Naive thymus-derived CD4-positive, alpha-beta T cell (primary cell): ENCODE measurements at places on chromosomes 5 and 9.

GRCh38 chr9:81370096-81370495, 319.3 kb downstream of the TLE1 start:
- H3K27ac ChIP-seq = no peak overlapping the region
- H3K27me3 ChIP-seq = no peaks in the 10 kb centered on the region
- no peak for DNase-seq
- H3K36me3 ChIP-seq = no peaks in the 10 kb centered on the region

GRCh38 chr9:33476503-33476902, 2.8 kb upstream of the NOL6 start:
- H3K4me1 ChIP-seq = peaks cover 13% of the 10 kb centered on the region
- DNase-seq = no peak

DNA sequence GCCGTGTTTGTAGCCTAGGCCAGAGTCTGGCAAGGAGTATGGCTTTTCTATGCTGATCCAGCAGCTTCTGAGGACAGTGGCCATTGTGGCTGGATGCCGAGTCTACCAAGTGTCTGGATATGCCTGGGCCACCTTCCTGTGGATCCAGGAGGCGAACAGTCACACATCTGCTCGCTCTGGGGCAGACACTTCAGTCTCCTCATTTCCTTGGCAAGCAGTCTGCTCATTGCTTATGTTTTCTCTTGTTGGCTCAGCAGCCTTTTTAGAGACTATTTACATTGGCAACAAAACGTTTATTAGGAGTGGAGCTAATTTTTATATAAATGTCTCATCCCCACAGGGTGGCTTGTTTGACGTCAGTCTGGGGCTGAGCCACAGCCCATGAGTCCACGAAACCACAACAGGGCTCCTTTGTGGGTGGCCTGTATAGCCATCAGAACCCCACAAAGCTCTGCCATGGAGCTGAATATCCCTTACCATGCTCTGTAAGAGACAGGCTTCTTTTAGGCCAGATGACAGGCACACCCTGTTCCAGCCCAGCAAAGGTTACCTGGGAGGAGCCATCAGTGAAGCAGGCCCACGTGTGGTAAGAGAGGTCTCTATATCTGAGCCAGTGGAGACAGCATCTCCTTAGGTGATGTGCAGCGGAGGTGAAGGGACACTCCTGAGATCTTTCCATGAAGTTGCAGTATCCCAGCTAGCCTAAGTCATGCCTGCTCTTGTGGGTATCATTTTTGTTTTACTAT, 221.7 kb downstream of the DIRAS2 start:
- DNase-seq = no peak
- H3K4me3 ChIP-seq = no peak overlapping the region
- no peak overlapping the region for H3K27ac ChIP-seq
- H3K27me3 ChIP-seq = no peaks in the 10 kb centered on the region
- no peaks in the 10 kb centered on the region for H3K36me3 ChIP-seq

DNA sequence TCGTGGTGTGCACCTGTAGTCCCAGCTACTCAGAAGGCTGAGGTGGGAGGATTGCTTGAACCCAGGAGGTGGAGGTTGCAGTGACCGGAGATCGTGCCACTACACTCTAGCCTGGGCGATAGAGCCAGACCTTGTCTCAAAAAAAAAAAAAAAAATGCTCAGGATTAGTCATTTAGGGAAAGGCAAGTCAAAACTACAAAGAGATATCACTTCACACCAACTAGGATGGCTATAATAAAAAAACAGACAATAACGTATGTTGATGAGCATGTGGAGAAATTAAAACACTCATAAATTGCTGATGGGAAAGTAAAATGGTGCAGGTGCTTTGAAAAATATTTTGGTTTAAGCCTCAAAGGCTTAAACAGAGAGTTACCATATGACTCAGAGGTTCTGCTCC, 6.3 kb upstream of the ANKRD34B start:
- H3K4me3 ChIP-seq = no peak overlapping the region
- peaks cover under 1% of the 10 kb centered on the region for H3K27me3 ChIP-seq
- DNase-seq = no peak
- H3K4me1 ChIP-seq = no peaks in the 10 kb centered on the region

DNA sequence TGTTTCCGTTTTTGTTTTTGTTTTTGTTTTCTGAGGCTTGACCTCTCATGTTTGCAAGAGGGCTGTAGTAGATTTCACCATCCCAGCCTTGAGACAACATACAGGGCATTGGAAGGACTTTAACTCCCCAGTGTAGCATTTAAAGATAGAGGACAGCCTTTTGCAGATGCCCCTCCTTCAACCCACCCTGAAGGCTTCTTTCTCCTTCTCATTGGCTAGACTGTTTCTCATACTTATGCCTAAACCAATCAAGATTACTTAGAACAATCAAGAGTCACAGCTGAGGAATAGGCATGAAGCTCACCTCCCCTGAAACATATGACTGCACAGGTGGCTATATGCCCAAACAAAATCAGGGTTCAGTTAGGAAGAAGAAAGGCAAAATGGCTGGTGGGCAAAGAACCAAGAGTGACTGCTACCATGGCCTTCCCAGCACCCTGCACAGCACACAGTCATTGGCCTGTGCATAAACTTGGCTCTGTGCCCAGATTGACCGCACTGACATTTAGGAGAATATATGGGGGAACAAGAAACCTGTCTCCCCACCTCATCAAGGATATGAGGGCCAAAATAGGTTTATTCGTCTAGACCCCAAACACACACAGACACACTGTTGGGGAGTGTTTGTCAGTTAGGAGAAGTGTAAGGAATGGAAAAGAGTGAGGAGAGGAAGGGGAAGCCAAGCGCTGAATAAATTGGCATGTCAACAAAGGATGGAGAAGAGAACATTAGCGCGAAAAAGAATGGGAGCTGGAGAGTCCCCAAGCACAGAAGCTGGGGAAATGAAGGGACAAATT, 137.3 kb upstream of the RANBP3L start:
- no peaks in the 10 kb centered on the region for H3K4me1 ChIP-seq
- no peaks in the 10 kb centered on the region for H3K27me3 ChIP-seq
- H3K27ac ChIP-seq = no peak overlapping the region
- H3K36me3 ChIP-seq = no peaks in the 10 kb centered on the region
- DNase-seq = no peak
- no peak overlapping the region for H3K4me3 ChIP-seq

- H3K4me1 ChIP-seq = no peaks in the 10 kb centered on the region
- H3K27me3 ChIP-seq = no peaks in the 10 kb centered on the region
- no peak overlapping the region for H3K27ac ChIP-seq
- H3K4me3 ChIP-seq = no peak overlapping the region
- no peaks in the 10 kb centered on the region for H3K36me3 ChIP-seq
These were observed 286.7 kb downstream of the ELAVL2 start for GRCh38 chr9:23539311-23539710.

DNA sequence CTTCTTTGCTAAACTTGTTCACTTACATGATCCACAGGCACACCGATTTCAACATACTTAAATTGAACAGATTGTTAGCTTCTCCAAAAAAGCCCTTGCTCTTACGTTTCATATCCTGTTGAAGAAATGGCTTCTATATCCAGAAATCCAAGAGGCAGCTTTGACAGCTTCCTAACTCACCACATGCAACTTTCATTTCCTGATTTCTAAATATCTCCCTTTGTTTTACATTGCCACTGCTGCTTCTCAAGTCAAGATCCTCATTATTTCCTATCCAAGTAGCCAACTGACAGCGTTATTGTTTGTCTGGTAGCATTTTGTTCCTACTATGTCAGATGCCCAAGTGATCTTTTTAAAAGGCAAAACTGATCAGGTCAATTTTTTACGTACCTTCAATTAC, 913.2 kb upstream of the TYRP1 start:
- no peaks in the 10 kb centered on the region for H3K36me3 ChIP-seq
- no peaks in the 10 kb centered on the region for H3K4me1 ChIP-seq
- no peaks in the 10 kb centered on the region for H3K27me3 ChIP-seq
- no peak overlapping the region for H3K4me3 ChIP-seq
- H3K27ac ChIP-seq = no peak overlapping the region
- no peak for DNase-seq

GRCh38 chr5:10556893-10557746, 6.8 kb upstream of the ANKRD33B start:
- no peaks in the 10 kb centered on the region for H3K36me3 ChIP-seq
- DNase-seq = no peak
- H3K4me3 ChIP-seq = no peak overlapping the region
- no peaks in the 10 kb centered on the region for H3K4me1 ChIP-seq
- H3K27ac ChIP-seq = no peak overlapping the region

DNA sequence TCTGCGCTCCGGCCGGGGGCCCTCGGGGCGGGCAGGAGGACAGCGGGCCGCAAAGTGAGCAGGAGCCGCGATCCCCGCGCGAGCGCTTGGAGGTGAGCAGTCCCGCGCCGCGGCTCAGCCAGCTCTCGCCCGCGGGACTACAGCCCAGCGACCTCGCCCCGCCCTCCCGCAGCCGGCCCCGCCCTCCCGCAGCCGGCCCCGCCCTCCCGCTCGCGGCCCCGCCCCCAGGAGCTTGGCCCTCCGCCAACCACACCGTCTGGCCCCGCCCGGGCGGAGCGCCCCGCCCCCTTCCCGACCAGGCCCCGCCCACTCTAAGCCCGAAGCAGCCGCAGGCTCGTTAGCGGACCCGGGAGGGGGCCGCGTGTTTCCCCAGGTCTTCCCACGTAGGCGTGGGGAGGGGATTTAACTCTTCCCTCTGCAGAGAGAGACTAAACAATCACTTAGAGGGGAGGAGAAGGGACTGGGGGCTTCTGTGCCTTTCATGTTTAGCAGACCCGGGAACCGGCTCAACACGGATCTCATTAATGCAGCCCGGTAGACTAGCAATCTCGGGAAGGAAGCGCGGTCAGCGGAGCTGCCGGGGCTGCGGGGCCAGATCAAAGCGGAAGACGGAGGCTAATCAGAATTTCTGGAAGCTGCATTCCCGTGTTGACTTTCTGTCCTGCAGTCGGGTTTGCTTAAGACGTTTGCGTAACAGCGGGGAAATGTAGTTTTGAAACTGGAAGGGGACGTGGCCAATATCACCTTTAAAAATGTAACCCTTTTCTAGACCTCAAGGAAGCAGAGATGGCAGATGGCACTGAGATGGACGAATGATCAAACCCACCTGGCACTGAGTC, at the start of gene MYO10:
Gene MYO10 (minus strand): TSS at position 139 of the 839 bp plus-strand sequence. CDS start 480 bp downstream, outside the sequence.
- H3K27ac ChIP-seq = no peak within 1 kb of the TSS
- DNase-seq = no peak
- H3K27me3 ChIP-seq = peaks cover 8% of the 10 kb centered on the region
- peaks cover 8% of the 10 kb centered on the region for H3K4me1 ChIP-seq
- no peaks in the 10 kb centered on the region for H3K36me3 ChIP-seq
- no peak within 1 kb of the TSS for H3K4me3 ChIP-seq

GRCh38 chr5:139863855-139864558, 68.4 kb downstream of the PSD2 start:
- no peak overlapping the region for H3K27ac ChIP-seq
- peak; percentile 42 for DNase-seq
- H3K4me3 ChIP-seq = no peak overlapping the region
- no peaks in the 10 kb centered on the region for H3K4me1 ChIP-seq

- no peak overlapping the region for H3K27ac ChIP-seq
- H3K4me3 ChIP-seq = no peak overlapping the region
- DNase-seq = no peak
- no peaks in the 10 kb centered on the region for H3K4me1 ChIP-seq
- H3K36me3 ChIP-seq = no peaks in the 10 kb centered on the region
These were observed 19.0 kb downstream of the NCS1 start for GRCh38 chr9:130191068-130191748.

DNA sequence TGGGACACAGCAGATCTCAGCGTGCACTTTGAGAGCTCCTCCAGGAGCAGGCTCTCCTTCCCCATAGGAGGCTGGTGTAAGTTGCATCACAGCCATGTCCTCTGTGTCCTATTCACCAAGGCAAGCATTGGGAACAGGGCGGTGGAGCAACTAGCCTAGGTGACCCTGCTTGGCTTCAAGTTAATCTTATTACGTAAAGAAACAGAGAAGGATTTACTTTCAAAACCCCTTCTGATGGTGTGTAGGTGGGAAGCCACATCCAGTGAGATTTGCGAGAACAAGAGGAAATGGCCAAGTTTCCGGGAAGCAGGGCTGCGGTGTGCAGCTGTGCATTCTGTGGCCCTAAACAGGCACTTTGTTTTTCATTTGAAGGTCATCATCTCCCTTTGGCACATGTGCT, 80.2 kb downstream of the TRIO start:
- H3K36me3 ChIP-seq = no peaks in the 10 kb centered on the region
- H3K27ac ChIP-seq = no peak overlapping the region
- H3K4me3 ChIP-seq = no peak overlapping the region

DNA sequence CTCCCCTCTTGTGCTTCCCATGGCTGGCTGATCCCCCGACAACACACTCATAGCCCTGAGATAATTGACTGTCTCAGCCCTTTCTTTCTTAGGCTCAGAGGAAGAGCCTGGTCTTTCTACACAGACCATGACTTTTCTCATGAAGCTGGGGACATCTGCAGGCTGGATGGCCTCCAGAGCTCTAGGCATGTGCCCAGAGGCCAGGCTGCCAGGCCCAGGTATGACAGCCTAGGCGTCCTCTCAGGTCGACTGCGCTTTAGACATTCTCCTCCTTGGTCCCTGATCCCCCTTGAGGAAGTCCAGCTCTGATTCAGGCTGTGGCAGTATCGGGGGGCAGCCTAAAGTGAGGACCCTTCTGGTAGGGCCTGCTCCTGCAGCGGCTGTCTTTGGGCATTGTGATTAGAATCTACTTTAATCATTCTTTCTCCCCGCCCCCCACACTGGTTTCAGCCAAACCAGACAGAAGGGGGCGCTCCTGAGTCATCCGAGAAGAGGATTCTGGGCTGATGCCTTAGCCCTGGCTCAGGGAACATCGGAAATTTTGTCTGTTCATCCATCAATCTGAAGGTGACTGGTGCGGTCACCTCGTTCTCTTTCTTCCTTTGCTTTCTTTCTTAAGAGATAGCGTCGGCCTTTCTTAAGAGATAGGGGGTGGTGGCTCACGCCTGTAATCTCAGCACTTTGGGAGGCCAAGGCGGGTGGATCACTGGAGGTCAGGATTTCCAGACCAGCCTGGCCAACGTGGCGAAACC, 66.5 kb upstream of the HSPA9 start:
- H3K4me3 ChIP-seq = no peak overlapping the region
- H3K4me1 ChIP-seq = no peaks in the 10 kb centered on the region
- no peaks in the 10 kb centered on the region for H3K36me3 ChIP-seq
- peaks cover 6% of the 10 kb centered on the region for H3K27me3 ChIP-seq

DNA sequence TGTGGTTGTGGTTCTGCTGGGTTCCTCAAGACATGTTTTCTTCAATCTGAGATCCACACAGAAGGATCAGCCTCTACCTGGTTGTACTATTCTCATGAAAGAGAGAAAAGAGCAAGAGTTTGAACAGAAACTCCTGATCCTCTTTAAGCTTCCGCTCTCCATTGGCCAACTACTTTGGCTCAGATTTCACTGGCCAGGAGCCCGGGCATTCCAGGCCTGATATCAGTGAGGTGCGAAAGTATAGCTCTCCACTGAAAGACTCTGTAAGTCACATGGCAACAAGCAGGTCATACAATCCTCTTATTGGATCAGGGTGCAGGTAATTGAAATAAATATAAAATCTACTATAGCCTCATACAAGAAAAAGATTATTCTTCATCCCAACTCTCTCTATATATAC, 920.5 kb downstream of the TLE4 start:
- H3K36me3 ChIP-seq = no peaks in the 10 kb centered on the region
- no peak for DNase-seq
- H3K27ac ChIP-seq = no peak overlapping the region
- no peaks in the 10 kb centered on the region for H3K27me3 ChIP-seq
- no peaks in the 10 kb centered on the region for H3K4me1 ChIP-seq
